ENCODE measurements at places on chromosomes 13 and 19. TPM values are rescaled to one million over a fixed set of nuclear protein-coding genes. Genes with fewer than 3 reads are reported as not detected.
A peak's percentile ranks its signal among the peaks of the same experiment; 100 is the strongest.

- no peak overlapping the region for H3K27ac ChIP-seq
- peaks cover 7% of the 10 kb centered on the region for H3K4me1 ChIP-seq
- no peaks in the 10 kb centered on the region for H3K36me3 ChIP-seq
- no peak for DNase-seq
- H3K4me3 ChIP-seq, result no peak overlapping the region
Measured at GRCh38 chr19:34969721-34970120, 5.7 kb upstream of the ZNF792 start.

KCNN4 gene
- 1.2 TPM for total RNA-seq

PRTN3 gene
- total RNA-seq, result not detected

- DNase-seq, result no peak
- no peaks in the 10 kb centered on the region for H3K27me3 ChIP-seq
- H3K4me1 ChIP-seq, result no peaks in the 10 kb centered on the region
- H3K36me3 ChIP-seq, result no peaks in the 10 kb centered on the region
Measured at GRCh38 chr13:67996101-67996500, 766.0 kb upstream of the PCDH9 start.

DNA sequence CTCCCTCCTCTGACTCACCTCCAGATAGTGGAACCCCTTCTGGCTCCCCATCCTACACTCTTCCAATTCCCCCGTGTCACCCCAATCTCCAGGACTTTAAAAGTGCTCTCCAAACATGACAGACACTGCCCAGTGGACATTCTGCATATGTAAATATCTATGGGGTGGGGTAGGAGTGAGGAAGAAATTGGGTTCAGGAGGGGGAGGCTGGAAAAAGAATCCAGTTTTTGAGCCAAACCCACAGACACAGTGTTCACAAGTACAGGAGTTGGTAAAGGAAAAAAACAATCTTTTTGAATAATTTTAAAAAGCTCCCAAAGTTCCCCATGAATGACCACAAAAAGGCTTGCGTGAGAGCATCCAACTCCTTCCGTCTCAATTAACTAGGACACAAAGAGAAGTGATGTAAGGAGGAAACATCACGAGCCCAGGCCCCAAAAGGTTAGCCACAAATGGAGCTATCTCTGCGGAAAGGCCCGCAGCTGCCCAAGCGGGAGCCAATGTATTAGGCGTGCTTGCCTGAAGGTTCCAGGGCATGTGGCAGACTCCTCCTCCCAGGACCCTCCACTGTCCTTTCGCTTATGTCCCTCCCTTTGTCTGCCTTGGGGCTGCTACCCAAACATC lies 18.0 kb downstream of the ZC3H4 start:
- H3K36me3 ChIP-seq, result peaks cover 38% of the 10 kb centered on the region
- H3K27ac ChIP-seq, result peak overlapping the region; percentile 62
- H3K27me3 ChIP-seq, result no peaks in the 10 kb centered on the region
- no peak for DNase-seq
- peaks cover 51% of the 10 kb centered on the region for H3K4me1 ChIP-seq

GRCh38 chr19:51799034-51799773 lies 4.2 kb downstream of the FPR3 start:
- peaks cover 10% of the 10 kb centered on the region for H3K4me1 ChIP-seq
- peak; percentile 90 for DNase-seq
- H3K36me3 ChIP-seq, result no peaks in the 10 kb centered on the region
- no peak overlapping the region for H3K4me3 ChIP-seq
- H3K27ac ChIP-seq, result peak overlapping the region; percentile 55

TTC9B gene
- total RNA-seq, result not detected

- no peaks in the 10 kb centered on the region for H3K27me3 ChIP-seq
- H3K4me3 ChIP-seq, result no peak overlapping the region
- H3K27ac ChIP-seq, result no peak overlapping the region
- no peaks in the 10 kb centered on the region for H3K36me3 ChIP-seq
Measured at GRCh38 chr13:57846600-57847173, 215.1 kb downstream of the PCDH17 start.

DNA sequence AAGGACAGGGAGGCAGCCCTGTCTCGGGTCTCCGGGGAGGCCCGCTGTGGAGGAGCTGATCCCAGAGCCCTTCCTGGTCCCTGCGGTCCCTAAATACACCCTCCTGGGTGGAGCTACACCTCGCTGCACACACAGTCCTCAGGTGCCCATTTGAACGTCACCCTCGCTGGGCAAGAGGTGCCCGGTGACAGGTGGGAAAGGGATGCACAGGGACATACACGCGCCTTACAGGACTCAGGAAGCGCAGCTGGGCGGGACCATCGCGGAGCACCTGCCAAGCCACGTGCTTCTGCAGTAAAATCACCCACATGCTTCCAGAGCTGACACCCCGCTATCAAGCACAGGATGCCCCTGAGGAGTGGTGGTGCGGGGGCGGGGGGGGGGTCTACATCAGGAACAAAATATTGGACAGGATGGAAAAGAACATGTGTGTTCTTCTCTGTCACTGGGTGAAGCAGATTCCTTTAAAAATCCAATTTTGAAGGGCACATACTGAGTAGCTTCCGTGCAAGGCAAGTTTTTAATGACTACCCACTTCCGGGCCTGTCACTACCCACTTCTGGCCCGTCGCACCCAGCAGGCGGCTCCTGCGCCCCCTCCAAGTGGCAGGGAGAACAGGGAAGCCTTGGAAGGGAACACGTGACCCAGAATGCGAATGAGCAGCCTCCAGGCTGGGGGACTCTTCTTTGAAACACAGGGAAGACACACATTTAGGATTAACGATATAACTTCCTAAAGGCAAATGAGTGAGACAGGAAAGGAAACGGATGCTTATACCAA lies 78.9 kb downstream of the COL4A1 start:
- no peak for DNase-seq
- H3K4me3 ChIP-seq, result no peak overlapping the region
- H3K4me1 ChIP-seq, result peaks cover 50% of the 10 kb centered on the region

GRCh38 chr13:42334329-42334706 lies 62.4 kb downstream of the AKAP11 start:
- no peak for DNase-seq
- H3K4me3 ChIP-seq, result no peak overlapping the region
- H3K4me1 ChIP-seq, result no peaks in the 10 kb centered on the region
- no peak overlapping the region for H3K27ac ChIP-seq
- no peaks in the 10 kb centered on the region for H3K36me3 ChIP-seq

- H3K27ac ChIP-seq, result no peak overlapping the region
- no peaks in the 10 kb centered on the region for H3K27me3 ChIP-seq
- H3K4me1 ChIP-seq, result no peaks in the 10 kb centered on the region
- H3K36me3 ChIP-seq, result no peaks in the 10 kb centered on the region
Measured at GRCh38 chr13:104766319-104766718, 1700.1 kb upstream of the SLC10A2 start.

GRCh38 chr19:21047716-21048115 lies 27.3 kb downstream of the ZNF430 start:
- no peak overlapping the region for H3K4me3 ChIP-seq
- H3K36me3 ChIP-seq, result peaks cover 6% of the 10 kb centered on the region
- no peak overlapping the region for H3K27ac ChIP-seq
- no peaks in the 10 kb centered on the region for H3K27me3 ChIP-seq
- no peak for DNase-seq

DNA sequence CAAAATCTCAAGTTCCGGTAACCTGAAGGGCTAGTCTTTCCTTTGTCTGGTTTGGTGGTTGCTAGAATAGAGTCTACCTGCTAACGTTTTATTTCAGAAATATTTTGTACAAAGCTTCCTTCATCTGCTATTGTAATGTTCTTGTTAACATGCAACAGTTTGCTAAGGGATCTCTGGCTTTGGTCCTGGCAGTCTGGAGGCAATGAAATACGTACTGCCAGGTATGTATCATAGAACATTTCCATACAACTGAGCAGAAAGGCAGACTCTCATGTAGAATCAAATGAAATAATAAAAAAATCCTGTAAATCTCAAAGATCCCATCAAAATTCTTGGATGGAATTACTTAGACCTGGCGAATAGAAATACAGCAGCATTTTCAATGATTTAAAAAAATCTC lies 8.8 kb upstream of the CSNK1A1L start:
- no peak for DNase-seq
- H3K4me3 ChIP-seq, result no peak overlapping the region
- H3K27me3 ChIP-seq, result no peaks in the 10 kb centered on the region
- H3K27ac ChIP-seq, result no peak overlapping the region

DNA sequence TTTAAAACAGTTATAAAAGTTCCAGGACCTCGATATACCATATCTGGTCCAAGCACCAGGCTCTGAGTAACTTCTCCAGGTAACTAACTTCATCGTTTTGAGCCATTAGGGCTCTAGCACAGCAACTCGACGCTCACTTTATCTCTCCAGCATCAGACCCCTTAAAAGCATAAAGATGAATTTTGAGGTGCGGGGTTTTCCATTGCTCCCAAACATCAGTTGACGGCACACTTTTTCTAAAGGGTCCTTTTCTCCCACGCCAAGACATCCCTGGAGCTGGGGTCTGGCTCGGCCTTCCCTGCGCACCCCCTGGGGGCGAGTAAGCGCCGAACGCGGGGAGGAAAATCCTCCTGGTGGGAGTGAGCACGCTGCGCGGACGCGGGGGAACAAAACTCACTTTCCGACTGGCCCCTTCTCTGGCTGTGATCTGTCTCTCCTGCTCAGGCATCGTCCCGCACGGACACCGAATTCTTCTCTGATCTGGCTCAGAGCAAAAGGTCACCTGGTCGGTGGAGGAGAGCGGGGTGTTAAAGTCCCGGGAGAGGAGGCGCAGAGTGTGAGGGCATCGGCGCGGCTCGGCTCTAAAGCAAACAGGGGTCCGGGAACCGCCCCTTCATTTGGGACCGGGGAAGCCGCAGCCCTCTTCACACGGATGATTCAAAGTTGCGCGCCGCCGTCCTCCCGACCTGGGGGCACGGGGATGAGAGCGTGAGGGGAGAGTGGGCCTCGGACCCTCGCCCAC lies at the start of gene ATP7B:
ATP7B (minus strand) TSS at position 561 of the 742 bp plus-strand sequence; CDS start at position 448, 113 bp downstream.
- peak; percentile 68 for DNase-seq
- H3K27ac ChIP-seq, result peak within 1 kb of the TSS; percentile 79
- no peaks in the 10 kb centered on the region for H3K36me3 ChIP-seq
- peak within 1 kb of the TSS; percentile 72 for H3K4me3 ChIP-seq
- H3K4me1 ChIP-seq, result peaks cover 32% of the 10 kb centered on the region
- H3K27me3 ChIP-seq, result no peaks in the 10 kb centered on the region

NOTCH3 gene
- 15.0 TPM for total RNA-seq

DNA sequence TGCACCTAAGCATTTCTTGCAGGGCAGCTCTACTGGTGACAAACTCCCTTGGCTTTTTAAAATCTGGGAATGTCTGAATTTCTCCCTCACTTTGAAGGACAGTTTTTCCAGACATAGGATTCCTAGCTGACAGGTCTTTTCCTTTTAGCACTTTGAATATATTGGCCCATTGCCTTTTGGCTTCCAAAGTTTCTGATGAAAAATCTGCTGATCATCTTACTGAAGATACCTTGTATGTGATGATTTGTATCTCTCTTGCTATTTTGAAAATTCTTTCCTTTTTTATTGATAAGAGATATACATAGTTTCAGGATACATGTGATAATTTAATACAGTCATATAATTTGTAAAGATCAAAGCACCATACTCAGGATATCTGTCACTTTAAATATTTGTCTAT lies 211.1 kb downstream of the ZIC5 start:
- no peaks in the 10 kb centered on the region for H3K4me1 ChIP-seq
- no peaks in the 10 kb centered on the region for H3K27me3 ChIP-seq
- no peak for DNase-seq
- no peaks in the 10 kb centered on the region for H3K36me3 ChIP-seq

DNA sequence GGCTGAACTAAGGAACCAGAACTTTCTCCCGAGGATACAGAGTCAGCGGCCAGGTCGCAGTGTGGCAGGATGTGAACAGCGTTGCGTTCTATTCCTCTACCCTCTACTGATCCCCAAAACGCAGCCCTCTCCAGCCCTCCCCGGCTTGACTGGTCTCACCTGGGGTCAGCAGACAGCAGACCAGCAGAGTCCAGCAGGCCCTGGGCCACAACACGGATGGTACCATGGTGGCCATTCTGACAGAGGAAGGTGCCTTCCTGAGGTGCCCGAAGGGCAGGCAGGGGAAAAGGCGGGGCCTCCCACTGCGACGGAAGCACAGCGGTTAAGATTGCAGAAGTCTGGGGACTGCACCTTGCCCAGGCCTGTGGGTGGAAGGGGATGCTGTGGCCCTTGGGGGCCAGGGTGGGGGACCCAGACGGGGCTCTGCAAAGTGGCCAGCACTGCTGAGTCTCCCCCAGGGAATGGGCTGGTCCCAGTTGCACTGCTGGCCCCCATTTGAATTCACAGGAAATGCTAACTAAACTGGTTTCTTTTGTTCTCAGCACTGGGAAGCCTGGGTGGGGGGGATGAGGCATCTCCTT lies at the start of gene ICAM3:
ICAM3 (minus strand) TSS at position 245 of the 581 bp plus-strand sequence; CDS start at position 235, 10 bp downstream.
- H3K4me1 ChIP-seq, result peaks cover 2% of the 10 kb centered on the region
- H3K4me3 ChIP-seq, result no peak within 1 kb of the TSS
- no peaks in the 10 kb centered on the region for H3K36me3 ChIP-seq

DNA sequence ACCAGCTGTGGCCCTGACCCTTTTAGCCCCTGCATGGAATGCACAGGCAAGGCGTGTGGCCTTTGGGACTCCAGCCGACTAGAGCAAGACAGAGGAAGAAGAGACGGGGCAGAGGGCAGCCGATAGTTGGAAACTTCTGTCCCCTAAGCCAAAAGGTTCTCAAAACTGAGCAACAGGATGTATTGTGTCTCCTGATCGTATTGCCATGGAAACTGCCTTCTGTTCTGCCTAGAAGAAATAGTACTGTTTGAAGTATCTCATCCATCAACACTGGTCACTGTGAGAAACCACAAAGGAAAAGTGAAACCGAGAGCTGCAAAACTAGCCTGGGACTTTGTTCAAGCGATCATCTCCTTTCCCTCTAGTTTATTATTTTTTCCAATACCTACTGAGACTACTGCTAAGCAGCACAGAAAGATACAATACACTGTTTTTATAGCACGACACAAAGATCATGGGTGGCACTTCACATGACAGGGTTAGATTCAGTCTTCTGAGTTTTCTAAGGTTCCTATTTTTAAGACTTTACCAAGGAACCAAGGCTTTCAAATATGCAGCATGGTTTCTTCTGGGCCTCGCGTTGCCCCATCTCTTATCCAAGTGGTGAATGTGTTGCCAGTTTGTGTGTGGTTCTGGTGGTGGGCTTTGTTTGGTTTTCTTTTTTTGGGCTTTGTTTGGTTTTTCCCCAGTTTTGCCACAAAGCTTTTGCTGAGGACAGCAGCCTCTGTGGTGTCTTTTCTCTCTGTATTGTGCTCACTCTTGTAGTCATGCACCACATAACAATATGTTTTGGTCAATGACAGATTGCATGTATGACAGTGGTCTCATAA lies 49.3 kb upstream of the GPR183 start:
- peak overlapping the region; percentile 66 for H3K27ac ChIP-seq
- no peaks in the 10 kb centered on the region for H3K4me1 ChIP-seq
- H3K4me3 ChIP-seq, result no peak overlapping the region
- DNase-seq, result no peak
- H3K27me3 ChIP-seq, result no peaks in the 10 kb centered on the region
